ENCODE measurements at places on chromosomes 12 and 14.

GRCh38 chr14:24705840-24706239 lies 71.8 kb upstream of the GZMB start:
- peak; percentile 41 for DNase-seq

DNA sequence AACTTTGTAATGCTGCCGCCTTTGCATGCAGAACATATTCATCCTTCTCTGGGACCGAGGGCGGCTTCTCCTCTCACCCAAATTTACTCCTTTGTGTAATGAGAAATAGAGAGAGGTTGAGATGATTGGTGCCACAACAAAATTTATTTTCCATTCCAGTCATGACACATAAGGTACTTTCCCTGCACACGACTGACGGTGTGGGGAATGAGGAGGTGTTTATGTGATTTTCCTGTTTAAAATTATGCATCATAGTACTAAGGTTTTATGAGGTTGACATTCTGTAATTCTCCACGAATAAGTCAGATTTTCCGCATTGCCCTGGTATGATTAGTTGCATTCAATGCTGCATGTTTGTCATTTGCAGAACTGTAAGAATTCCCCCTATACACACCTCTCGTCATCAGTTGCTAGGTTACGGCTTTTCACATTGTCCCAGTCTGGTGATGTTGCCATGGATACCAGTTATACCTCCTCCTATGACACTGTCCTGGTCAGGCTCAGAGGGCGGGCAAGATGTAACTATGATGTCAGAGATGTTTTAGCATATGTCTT lies 23.1 kb downstream of the BICDL1 start:
- peak; percentile 6 for DNase-seq

DNA sequence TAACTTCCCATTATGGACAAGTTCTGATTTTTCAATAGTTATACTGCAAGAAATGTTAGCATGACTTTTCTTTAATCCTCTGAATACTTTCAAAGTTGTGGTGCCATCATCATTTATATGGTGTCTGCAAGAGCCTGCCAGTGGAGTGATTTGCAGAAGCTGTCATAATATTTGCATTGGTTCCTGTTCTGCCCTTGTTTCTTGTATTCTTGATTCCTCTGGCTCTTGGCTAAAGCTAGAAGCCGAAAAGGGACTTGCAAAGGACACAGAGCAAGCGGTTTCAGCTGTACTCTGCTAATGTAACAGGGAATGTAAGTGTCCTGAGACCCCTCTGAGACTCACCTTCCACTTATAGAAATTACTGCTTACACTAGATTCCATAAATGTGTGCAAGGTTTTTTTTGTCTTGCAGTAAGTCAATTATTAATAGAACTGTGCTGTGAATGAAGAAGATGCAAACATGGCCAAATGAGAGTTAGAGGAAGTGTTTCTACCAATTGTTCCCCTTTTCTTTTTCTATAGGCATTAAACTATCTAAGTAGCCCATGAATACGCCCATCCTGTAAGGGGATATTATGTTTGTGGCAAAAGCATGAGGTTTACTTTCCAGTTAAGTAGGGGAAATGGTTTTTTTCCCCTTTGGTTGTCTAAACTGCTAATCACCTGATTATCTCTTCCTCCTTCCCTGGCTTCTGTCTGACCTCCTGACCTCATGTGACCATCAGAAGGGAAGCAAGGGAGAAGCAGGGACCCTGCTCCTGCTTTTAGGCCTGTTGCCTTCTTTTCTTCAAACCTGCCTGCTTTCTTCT lies 5.3 kb downstream of the DYRK4 start:
- peak; percentile 57 for DNase-seq

- no peak for DNase-seq
Observed at GRCh38 chr14:100469632-100470522, 117.3 kb downstream of the BEGAIN start.

DNA sequence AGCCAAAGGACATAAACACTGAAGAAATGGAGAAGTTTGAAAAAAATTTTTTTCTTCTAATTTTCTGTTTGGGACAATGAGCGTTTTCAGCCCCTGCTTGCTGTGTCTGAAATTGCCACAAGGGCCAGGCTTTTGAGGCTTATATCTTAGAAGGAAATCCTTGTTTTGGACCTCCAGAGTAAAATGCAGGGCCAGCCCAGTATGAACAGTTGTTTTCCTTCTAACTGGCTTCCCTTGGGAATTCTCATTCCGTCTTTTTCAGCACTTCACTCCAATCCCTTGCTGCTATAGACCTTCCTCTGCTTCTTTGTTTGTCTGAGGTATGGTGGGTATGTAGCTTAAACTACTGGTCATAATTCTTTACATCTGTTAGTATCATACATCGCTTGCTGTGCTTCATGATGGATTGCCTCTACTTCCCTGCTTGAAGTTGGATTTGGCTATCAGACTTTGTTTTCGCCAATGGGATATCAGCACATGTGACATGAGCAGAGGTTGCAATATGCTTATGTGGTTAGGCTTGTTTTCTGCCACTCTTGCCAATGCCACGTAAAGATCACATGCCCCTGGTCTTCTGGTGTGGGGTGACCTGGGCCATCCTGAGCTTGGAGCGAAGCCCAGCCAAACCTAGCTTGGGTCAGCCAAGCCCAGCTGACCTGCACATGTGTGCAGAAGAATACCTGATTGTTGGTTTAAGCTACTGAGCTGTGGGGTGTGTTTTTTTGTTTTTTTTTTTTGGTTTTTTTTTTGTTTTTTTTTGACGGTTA lies 64.7 kb downstream of the AVPR1A start:
- no peak for DNase-seq

DNA sequence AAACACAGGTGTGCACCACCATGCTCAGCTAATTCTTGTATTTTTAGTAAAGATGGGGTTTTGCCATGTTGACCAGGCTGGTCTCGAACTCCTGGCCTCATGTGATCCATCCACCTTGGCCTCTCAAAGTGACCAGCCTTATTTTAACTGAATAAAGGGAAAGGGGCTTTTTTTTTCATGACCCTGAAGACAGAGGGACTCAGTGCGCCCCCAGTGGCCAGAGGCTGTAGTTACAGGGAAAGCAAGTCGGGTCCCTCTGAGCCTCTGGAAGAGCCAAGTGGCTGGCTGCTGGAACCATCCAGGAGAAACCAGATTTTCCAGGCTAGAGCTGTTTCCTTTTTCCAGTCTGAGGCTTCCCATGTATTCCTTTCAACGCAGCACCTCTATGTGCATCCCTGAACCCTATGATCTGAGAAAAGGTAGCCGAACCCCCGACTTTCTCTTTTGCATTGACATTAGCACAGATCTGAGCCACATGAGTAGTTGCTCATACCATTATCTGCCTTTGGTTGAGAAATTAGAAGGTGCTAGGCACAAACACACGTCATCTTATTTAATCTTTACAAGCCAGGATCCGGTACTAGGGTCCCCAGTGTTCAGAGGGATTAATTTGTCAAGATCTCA lies 342.7 kb downstream of the CACNA1C start:
- DNase-seq: peak; percentile 56

DNA sequence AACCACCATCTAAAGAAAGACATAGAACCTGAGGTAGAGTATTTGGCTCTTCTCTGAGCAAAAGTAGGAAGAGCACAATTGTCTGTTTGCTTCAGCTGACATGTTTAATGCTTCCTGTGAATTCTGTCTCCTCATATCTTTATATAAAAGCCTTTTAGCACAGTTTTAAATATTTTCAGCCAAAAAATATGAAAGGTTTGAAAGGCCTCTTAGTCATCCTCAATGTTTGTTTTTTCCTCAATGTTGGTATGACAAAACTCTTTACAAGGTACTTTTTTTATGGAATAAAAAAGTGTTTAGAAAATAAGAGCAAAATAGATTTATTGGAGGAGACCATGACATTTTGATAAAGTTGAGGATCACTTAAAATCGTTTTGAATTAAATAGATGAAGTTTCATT lies 360.9 kb downstream of the NAV3 start:
- DNase-seq: no peak

GRCh38 chr12:116708826-116709756 lies 28.8 kb downstream of the SPRING1 start:
- peak; percentile 82 for DNase-seq

DNA sequence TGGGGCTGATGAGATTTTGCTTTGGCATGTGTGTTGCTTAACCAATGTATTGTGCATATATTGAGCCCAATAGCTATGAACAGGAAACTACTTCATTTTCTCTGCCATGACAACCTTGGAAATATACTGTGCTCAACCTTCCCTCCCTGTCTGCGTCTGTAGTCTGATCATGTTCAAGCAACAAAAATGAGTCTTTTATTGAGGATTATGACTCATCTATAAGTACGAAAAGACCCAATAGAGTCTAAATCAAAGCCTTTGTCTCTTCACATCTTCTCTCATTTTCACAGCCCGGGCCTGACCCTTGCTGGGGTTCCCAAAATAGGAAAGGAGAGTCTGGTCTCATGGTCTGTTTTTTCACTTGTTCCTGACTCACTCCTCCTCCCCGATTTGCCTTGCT lies 158.2 kb downstream of the CAND1 start:
- DNase-seq: no peak
